ENCODE measurements at places on chromosomes 2 and 18.

- DNase-seq, result no peak
Measured at GRCh38 chr2:159111346-159111927, 143.0 kb downstream of the TANC1 start.

DNA sequence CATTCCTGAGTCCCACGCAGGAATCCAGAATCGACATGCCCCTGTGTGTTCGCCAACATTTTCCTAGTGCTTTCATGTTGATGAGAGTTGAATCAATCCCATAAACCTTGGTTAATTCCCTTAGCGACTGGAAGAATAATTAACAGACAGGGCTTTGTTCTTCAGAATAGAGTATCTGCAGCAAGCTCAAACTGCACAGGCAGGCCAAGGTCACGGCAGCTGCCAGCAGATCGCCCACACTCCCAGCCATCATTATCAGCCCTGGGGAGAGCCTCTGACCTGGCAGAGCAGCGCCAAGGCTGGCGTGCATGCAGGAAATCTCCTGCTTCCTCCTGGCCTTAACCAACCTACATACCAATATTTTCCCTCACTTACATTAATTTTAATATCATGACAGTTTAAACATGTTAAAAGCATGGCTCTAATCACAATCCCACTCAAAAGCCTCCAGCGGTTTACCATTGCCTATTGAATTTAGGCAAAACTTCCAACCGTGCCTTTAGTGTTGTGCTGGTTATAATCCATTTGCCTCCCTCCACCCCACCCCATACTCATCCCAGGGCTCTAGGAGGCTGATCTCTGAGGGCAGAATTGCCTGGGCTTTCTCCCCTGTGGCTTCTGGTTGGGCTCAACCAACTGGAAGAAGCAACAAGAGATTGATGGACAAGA, 46.8 kb upstream of the NCK2 start:
- no peak for DNase-seq

- no peak for DNase-seq
Measured at GRCh38 chr2:71804281-71804751, 343.3 kb downstream of the CYP26B1 start.

GRCh38 chr2:159093497-159093896, 125.1 kb downstream of the TANC1 start:
- DNase-seq, result no peak

DNA sequence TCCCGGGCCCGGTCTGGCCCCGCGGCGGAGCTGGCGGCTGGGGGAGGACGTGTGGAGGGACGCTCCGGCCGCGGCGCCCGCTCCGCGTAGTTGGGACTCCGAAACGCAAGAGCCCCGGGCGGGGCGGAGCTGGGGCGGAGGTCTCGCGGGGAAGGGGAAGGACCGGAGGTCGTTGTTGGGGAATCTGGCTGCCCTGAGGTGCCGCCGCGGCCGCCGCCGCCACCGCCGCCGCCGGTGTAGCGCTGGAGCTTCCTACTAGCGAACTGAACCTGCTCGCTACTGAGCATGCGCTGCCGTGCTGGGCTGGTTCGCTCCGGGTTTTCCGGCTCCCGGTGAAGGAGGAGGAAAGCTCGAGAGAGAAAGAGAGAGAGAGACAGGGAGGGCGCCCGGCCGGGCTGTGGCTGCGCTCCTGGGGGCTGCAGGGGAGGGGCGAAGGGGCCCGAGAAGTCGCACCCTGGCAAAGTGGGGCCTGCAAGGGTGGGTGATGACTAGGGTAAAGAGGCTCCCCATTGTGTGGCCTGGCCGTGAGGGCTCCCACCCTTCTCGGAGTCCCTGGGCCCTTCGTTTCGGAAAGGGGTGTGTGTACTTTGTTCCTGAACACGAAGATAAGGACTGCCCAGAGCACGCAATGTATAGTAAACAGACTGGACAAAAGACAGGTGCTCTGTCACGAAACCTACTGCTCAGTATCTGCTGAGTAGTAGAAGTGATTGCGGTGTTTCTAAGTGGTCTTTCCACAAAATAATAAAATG, at the start of gene SOS1:
Gene SOS1 (minus strand): TSS at position 281 of the 752 bp plus-strand sequence. CDS start 629 bp downstream, outside the sequence.
- DNase-seq, result peak; percentile 76
